ENCODE measurements at places on chromosomes 16 and 17. TPM values are rescaled to one million over a fixed set of nuclear protein-coding genes. Genes with fewer than 3 reads are reported as not detected.
A peak's percentile ranks its signal among the peaks of the same experiment; 100 is the strongest.

GRCh38 chr16:47848421-47849109 lies 307.2 kb downstream of the ABCC12 start:
- DNase-seq = no peak

DNA sequence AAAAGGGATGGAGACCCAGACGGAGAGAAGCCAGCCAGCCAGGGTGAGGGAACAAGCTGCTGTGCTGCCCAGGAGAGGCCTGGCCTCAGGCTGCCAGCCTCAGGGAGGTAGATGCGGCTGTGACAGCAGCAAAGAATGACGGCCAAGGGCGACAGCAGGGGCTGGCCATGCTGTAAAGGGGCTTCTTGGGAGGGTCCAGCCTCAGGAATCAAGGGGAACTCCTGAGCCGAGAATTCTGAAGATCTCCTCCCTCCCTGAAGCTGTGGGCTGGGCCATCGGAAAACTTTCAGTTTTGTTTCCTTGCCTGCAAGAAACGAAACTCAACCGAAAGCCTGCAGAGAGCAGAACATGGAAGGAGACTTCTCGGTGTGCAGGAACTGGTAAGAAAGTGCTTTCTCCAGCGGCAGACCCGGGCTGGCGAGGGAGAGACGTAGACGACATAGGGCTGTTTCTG lies at the start of gene XAF1:
Gene XAF1, plus strand, starts transcription at position 316 of the 454 bp plus-strand sequence. Its CDS starts 33 bp downstream, at position 349.
- DNase-seq = peak; percentile 60

- no peak for DNase-seq
Observed at GRCh38 chr17:63041251-63041650, 75.2 kb downstream of the TANC2 start.

Gene FGF11
- 0.79 TPM for polyA plus RNA-seq

Gene DPEP2
- polyA plus RNA-seq = 11.8 TPM

GRCh38 chr17:17041018-17041521 lies 1.2 kb upstream of the MPRIP start:
- peak; percentile 50 for DNase-seq

Gene SPNS2
- 60.1 TPM for polyA plus RNA-seq

- no peak for DNase-seq
Observed at GRCh38 chr17:14334276-14334840, 33.5 kb downstream of the HS3ST3B1 start.

DNA sequence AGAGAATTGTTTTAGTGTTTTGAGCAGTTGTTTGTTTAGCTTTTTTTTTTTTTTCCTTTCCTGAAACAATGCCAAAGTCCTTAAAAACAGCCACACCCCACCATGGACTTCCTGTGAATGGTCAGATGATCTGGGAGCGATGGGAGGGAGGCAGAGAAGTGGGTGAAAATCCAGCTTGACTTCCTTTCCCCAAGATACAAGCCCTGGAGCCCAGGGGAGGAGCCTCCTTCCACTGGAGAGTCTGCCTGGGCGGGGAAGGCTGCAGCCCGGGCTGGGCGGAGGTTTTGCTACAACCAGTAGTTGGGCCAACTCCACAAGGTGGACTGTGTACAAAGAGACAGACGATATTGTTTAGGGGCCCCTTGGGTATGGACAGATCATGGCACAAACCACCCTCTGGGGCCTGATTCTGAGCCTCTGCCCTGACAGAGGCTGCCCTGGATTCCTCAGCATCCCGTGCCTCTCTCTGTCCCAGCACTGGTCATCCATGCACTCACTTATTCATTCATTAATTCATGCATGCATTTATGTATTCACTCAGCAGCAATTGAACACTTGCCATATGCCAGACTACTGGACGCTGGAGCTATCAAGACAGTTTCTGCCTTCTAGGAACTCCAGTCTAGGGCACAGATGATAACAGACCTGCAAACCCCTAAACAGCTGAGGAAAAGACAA lies 29.8 kb downstream of the WSB1 start:
- peak; percentile 84 for DNase-seq

Gene UMOD
- not detected for polyA plus RNA-seq

Gene NUPR1
- 192 TPM for polyA plus RNA-seq
